GOT3 (cell line): ENCODE measurements at places on chromosomes 6 and 20.

- no peak for DNase-seq
These were observed 262.8 kb downstream of the TBC1D7 start for GRCh38 chr6:13065581-13065980.

GRCh38 chr6:121354764-121355163 is 20.5 kb upstream of the TBC1D32 start:
- DNase-seq: no peak

GRCh38 chr6:47655719-47656595 is 42.4 kb upstream of the ADGRF4 start:
- DNase-seq: no peak

GRCh38 chr20:50376179-50376887 is 133.8 kb upstream of the PTPN1 start:
- DNase-seq: no peak

DNA sequence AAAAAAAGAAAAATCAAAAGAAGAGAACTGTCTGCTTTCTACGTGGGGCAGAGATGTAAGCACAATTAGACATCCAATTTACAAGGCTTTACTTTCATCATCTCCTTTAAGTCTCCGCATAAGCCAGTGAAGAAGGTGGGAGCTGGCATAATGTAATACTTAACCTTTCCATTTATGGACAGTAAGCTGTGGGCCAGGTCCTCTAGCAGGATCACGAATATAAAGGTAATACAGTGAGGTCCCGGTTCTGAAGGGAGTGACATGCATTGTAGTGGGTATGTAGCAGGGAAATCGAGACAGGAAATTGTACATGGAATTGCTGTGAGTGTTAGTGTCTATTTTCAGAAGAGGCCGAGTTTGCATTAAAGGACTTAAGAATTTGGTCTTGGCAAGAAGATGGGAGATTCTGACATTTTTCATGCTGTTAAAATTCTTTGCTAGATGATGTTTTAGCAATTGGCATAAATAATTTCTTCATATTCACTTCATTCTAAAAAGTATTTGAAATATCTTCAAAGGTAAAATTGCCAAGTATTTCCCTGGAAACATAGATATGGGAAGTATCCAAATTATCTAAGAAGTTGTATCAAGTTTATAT is 20.4 kb upstream of the POPDC3 start:
- DNase-seq: no peak

- no peak for DNase-seq
These were observed 94.5 kb upstream of the FOXP4 start for GRCh38 chr6:41451515-41452163.

- no peak for DNase-seq
These were observed at the start of gene WFDC2 for GRCh38 chr20:45469336-45470261. TSS of gene WFDC2 (plus strand) at chr20:45469753. CDS start at chr20:45469782, 29 bp downstream.
